NCI-H1105 (cell line): ENCODE measurements at places on chromosomes 16 and 17.

DNA sequence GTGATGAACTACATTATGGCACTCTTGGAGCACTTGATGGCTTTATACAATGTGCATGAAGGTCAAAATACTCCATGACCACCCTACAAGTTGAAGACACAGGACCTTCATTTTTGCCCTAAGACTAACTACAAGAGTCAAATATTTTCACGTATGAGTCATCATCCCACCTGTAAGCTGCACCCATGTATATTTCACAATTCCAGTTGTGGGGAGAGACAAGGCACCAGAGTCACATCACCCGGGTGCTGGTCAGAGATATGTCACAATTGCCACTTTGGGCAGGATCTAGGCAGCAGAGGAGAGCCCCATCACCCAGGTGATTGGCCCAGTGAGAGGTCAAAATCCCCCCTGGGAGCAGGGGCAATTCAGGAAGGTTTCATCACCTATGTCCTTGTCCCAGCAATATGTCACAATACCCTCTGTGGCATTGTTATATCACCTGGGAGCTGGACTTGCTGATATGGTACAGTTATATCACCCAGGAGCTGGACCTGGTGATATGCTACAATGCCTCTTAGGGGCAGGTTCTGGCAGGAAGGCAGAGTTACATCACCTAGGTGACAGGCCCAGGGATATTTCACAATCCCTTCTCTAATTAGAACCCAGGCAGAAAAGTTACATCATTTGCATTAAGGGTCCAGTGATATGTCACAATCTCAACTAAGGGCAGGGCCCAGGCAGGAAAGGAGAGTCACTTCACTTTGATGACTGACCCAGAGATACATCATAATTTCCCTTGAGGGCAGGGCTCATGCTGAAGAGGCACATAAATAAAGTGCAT is 1839.2 kb downstream of the TP53TG3F start:
- DNase-seq, result no peak

GRCh38 chr17:57485916-57486881 is 229.9 kb downstream of the MSI2 start:
- no peak for DNase-seq

GRCh38 chr17:30379903-30380381 is 1.2 kb downstream of the CPD start:
- no peak for DNase-seq

GRCh38 chr17:82848022-82848592 is 8.3 kb upstream of the ZNF750 start:
- DNase-seq, result no peak

DNA sequence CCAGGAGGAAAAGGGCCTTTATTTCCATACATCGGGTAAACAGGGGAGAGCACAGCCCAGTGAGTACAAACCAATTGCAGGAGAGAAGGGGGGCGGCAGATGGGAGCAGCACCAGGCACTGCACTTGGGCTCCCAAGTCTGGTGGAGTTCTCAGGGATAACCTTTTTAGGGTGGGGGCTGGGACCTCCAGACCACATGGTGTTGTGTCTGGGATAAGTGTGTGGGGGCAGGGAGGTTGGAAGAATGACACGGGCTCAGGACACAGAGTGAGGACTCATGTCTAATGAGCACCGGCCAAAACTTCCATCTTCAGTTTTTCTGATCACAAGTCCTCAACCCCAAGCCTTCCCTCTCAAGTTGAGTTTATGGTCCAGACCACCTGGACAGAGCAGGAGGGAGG is 30.6 kb downstream of the PIPOX start:
- no peak for DNase-seq

- no peak for DNase-seq
These were observed 81.3 kb upstream of the C16orf82 start for GRCh38 chr16:26985100-26986065.

GRCh38 chr16:8355675-8356074 is 234.6 kb downstream of the TMEM114 start:
- no peak for DNase-seq

DNA sequence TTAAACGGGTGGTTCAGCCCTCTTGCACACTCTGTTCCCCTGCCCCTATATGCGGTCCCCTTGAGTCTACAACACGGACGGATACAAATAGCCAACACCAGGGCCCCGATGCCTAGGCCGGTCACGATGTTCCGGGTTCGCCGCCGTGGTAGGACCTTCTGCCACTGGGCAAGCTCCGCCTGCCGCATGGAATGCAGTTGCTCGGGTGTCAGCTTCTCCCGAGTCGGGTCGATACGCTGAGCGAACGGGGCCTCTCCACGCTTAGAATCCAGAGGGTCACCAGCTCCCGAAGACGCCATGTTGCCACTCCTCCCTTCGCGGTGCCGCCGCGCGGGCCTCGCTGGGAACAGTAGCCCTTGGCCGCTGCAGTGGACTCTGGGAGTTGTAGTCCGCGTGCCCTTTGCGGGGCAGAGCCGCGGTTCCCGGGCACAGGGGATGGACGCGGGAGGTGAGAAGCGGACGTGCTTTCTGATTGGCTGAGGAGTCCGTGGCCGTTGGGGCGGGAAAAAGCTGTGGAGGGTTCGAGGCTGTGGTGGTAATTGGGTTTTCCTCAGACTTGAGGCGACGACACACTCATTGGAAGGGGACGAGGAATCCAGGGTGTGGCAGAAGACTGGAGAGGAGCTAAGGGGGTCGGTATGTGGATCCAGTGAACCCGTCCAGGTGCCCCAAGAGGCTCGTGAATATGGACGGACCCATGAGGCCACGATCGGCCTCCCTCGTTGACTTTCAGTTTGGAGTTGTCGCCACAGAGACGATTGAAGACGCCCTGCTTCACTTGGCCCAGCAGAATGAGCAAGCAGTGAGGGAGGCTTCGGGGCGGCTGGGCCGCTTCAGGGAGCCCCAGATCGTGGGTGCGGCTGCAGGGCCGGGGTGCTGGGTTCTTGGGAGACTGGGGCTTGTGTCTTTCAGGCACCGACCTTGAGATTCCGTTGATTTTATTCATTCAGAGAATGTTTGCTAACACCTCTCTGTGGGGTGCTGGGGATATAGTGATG is at the start of the genes CNTD1 and COA3:
CNTD1 (plus strand) TSS at position 479 of the 998 bp plus-strand sequence; CDS start at position 686, 207 bp downstream.
COA3 (minus strand) TSS at position 322 of the 998 bp plus-strand sequence; CDS start at position 299, 23 bp downstream.
- DNase-seq, result peak; percentile 69

- no peak for DNase-seq
These were observed 131.8 kb downstream of the IRX5 start for GRCh38 chr16:55062442-55062841.
